Breast epithelium (tissue), 4 donors: ENCODE measurements at places on chromosomes 1 and 21. TPM values are rescaled to one million over a fixed set of nuclear protein-coding genes. Genes with fewer than 3 reads are reported as not detected.

DNA sequence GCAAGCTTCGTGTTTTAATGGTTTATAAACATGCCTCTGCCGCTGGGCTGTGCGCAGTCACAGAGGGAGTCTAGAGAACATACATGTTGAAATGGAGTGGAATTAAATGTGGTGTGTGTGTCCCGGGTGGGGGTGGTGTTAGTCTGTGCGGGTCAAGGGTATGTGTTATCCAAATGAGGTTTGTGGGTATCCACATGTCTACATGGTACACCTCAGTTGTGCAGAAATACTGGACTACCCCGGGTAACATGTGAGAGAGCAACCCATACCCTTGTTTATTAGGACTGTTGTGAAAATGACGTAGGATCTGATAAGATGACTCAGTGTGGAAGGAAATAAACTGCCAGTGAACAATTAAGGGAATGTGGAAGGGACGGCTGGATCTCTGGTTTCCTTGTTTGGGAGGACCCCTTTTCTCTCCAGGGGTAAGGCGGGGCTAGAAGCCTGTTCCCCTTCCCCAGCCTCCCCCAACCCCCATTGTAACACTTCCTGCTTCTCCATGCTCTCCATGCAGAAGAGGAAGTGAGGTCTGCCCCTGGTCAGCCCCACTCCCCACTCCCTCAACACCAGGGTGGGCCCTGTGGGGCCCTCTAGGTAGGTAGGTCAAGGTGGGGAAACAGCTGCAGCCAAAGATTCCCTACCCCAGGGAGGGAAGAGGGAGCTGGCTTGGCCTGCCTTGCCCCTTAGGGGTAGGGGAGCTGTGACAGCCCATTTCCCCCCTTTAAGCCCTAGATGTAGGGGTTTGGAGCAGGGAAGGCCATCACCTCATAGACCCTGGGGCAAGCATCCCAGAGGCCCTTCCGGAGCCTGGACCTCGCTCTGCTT, 690 bp downstream of the EPS8L3 start:
- DNase-seq, result no peak
- H3K27me3 ChIP-seq, result no peaks in the 10 kb centered on the region
- no peak overlapping the region for H3K27ac ChIP-seq
- H3K4me1 ChIP-seq, result no peaks in the 10 kb centered on the region
- H3K4me3 ChIP-seq, result no peak overlapping the region

- H3K4me1 ChIP-seq, result peaks cover 2% of the 10 kb centered on the region
- no peak overlapping the region for H3K27ac ChIP-seq
- peaks cover 19% of the 10 kb centered on the region for H3K27me3 ChIP-seq
- no peak overlapping the region for H3K4me3 ChIP-seq
- no peaks in the 10 kb centered on the region for H3K36me3 ChIP-seq
These were observed 37.5 kb upstream of the KCNA10 start for GRCh38 chr1:110556471-110556807.

DNA sequence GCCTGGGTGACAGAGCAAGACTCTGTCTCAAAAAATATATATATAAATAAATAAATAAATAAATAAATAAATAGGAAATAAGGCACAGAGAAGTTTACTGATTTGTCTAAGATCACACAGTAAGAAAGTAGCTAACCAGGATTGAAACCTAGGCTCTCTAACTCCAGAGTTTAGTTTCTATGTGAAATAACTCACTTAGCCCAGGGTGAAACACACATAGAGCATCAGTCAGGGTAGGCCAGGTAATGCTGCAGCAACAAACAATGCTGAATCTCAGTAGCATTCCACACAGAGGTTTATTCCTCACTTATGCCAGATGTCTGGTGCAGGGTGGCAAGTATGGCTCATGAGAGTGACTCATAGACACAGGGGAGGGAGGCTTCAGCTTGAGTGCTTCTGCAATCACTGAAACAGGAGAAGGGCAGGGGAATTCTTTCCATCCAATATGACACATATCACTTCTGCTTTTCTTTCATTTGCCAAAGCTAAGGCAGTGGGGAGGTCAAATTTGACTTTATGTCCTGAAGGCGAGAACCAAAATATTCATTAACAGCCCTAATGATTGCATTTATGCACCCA, 37.1 kb upstream of the KANK4 start:
- no peaks in the 10 kb centered on the region for H3K4me1 ChIP-seq
- H3K27me3 ChIP-seq, result no peaks in the 10 kb centered on the region
- no peak overlapping the region for H3K4me3 ChIP-seq
- no peak for DNase-seq

- no peaks in the 10 kb centered on the region for H3K27me3 ChIP-seq
- no peaks in the 10 kb centered on the region for H3K4me1 ChIP-seq
- no peaks in the 10 kb centered on the region for H3K36me3 ChIP-seq
- no peak for DNase-seq
- no peak overlapping the region for H3K27ac ChIP-seq
- H3K4me3 ChIP-seq, result no peak overlapping the region
These were observed 51.9 kb upstream of the C8B start for GRCh38 chr1:57017717-57018116.

DNA sequence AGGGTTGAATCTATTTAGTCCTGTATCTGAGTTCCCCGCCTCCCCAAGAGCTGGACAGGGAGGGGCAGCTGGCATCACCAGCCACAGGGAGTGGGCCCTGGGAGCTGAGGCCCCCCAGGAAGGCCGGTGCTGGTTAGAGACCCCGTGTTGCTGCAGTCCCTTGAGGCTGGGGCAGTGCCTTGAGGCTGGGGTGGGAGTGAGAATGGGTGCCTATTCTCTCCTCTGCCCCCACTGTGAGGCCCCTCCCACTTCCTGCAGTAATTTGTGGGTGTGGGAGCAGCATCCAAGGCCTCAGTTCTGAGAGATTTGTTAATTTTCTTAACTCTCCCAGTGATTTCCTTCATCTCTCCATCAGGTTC, 2.5 kb upstream of the TRAPPC3 start:
- H3K27me3 ChIP-seq, result no peaks in the 10 kb centered on the region
- H3K4me1 ChIP-seq, result peaks cover 11% of the 10 kb centered on the region
- no peaks in the 10 kb centered on the region for H3K36me3 ChIP-seq
- no peak overlapping the region for H3K4me3 ChIP-seq

DNA sequence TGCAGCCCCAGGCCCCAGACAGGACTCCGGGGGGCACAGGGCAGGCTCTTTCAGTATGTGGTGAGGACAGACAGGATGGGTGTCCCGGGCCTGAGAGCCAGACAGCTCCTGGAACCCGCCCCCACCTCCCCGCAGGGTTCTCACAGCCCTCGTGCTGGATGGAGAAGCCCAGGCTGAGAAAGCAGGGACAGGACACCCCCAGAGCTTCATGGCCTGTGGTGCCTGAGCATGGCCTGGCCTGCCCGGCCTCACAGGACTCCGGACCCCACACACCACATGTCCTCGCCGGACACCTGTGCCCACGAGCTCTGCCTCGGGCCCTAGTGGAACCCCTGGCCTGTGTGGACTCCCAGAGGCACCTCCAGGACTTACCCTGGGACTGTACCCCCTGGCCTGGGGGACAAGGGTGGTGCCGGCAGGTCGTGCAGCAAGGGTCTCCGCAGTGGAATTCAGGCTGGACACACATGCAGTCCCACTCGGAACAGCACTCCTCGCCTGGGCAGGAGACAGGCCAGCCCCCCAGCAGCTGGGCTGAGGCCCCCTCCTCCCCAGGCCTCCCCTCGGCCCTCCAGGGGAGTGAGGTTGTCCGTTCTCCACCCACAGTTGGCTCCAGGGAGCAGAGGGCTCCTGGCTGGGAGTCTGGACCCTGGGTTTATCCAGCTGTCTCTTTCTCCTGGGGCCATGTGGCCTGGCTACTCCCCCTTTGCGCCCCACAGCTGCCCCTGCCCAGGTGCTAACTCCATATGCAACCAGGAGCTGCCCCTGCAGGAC, 1.2 kb downstream of the TNFRSF18 start:
- H3K27ac ChIP-seq, result no peak overlapping the region
- no peak for DNase-seq
- no peaks in the 10 kb centered on the region for H3K27me3 ChIP-seq
- peaks cover 11% of the 10 kb centered on the region for H3K4me1 ChIP-seq
- H3K4me3 ChIP-seq, result no peak overlapping the region

DNA sequence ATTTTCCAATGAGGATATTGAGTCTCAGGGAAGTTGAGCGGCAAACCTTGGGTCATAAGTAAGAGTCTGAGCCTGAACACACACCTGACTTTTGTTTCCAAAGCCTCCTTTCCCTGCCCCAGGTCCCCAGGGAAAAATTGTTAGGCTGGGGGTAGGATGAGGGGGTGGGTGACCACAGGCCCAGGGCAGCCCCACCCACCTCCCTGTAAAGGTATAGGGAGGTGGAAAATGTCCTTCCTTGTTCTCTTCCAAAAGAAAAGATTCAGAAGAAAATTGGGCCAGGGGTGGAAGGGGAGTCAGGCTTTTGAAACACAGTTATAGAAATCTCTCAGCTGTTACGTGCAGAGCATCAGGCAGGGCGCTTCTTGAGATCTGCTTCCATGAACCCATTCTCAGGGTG, 129.7 kb upstream of the NGF start:
- no peak for DNase-seq
- H3K36me3 ChIP-seq, result no peaks in the 10 kb centered on the region
- no peaks in the 10 kb centered on the region for H3K4me1 ChIP-seq
- no peaks in the 10 kb centered on the region for H3K27me3 ChIP-seq

UQCRHL gene
- total RNA-seq, result 0.66 TPM

FAM3B gene
- total RNA-seq, result 1.6 TPM

CELA2A gene
- total RNA-seq, result not detected
